ENCODE measurements at places on chromosomes 3 and 15.

DNA sequence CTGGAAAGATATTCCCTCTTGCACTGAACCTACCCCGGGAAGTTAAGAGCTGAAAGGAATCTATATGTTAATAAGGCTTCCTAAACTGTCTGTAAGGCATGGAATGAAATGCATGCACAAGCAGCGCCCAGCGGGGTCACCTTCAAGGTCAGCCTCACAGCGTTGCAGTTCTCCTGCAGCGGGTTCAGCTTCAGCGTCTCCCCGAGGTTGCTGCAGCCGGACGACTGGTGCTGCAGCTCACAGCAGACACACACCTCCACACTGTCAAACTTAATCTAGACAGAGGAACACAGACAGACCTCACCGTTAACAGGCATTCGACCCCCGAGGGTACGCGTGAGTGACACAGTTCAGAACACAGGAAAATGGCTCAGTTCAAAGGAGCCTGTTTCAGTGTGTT lies 73.3 kb downstream of the NSMCE3 start:
- DNase-seq = no peak

DNA sequence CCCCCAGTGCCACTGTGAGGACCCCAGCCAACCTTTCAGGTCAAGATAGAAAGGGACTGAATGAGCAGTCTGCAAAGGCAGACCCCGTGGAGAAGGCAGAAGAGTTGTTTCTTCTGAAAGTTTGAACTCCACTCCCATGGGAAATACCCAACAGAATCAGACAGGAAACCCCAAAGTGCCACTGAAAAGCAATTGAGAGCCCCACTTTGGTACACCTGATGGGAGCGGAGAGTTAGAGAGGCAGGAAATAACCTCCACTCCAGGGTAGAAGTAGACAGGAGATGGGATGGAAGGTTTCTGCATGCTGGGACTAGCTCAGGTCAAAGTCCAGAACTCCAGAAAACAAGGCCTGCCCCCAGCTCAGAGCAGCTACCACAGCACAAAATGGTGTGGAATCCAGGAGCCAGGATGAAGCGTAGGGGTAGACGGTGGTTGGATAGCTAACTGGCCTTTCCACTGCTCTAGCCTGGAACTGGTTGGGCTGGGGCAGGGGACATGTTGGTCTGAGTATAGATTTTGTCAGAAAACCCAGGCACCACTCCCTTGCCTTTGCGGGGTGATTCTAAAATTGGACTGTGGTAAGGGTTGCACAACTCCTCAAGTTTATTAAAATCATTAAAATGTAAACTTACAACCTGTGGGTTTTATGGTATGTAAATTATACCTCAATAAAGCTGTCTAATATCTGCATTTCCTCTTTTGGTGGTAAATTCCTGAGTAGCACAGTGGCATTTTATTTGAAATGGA lies 1.9 kb upstream of the RAB43 start:
- no peak for DNase-seq

- no peak for DNase-seq
Observed at GRCh38 chr3:148711981-148712666, 14.4 kb downstream of the AGTR1 start.

GRCh38 chr3:70090322-70090913 lies 90.9 kb downstream of the SAMMSON start:
- DNase-seq = no peak

DNA sequence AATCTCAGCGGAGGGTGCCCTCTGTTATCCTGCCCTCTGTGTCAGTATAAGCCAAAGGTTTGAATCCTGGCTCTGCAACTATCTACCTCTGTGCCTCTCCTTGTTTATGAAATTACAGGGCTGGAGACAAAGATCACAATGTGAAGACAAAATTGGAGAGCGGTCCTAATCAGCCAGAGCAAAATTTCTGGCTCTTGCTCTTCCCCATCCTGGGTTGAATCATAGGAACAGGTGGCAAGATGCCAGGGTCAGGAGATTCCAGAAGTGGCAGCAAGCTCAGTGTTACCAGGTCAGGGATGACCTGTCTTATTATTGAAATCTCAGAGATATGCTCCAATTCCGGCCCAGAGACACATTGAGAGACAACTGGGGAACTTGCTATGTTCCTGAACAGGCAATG lies 2.3 kb upstream of the CCR2 start:
- no peak for DNase-seq

- peak; percentile 39 for DNase-seq
Observed at GRCh38 chr3:135965506-135966270, at the start of gene PPP2R3A. PPP2R3A (plus strand) TSS chr3:135965728; CDS start chr3:136001499, 35,771 bp downstream.

GRCh38 chr15:40088929-40089755 lies 19.5 kb downstream of the BMF start:
- DNase-seq = no peak

DNA sequence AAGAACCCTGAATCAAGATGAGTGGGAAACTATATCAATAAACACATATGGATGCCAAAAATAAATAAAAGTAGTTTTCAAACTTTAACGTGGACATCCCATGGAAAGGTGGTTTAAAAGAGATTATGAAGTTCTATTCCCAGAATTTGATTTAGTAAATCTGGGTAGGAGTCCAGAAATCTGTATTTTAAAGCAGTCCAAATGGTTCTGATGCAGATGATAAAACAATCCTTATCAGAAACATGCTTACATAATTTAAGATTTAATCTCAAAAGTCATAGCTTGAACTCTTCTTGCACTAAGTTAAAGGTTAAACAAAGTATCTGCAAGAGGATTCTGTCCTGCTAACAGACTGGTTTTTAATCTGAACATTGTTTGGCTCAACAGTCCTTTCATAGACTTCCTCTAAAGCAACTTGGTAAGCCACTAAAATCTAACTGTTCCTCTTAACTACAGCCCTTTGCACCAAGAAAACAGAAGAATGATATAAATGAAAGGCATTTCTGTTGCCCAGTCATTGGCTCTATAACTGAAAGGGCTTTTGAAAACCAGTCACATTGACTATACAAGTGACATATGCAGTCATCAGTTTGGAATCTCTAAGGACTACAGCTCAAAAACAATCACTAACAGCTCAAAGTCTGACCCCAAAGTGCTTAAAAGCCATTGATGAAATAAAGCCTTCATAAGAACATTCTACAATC lies 23.4 kb upstream of the MAP4 start:
- no peak for DNase-seq

GRCh38 chr3:10395671-10396070 lies 74.8 kb upstream of the SEC13 start:
- peak; percentile 33 for DNase-seq

GRCh38 chr15:74593122-74593521 lies 22.5 kb upstream of the CLK3 start:
- no peak for DNase-seq

DNA sequence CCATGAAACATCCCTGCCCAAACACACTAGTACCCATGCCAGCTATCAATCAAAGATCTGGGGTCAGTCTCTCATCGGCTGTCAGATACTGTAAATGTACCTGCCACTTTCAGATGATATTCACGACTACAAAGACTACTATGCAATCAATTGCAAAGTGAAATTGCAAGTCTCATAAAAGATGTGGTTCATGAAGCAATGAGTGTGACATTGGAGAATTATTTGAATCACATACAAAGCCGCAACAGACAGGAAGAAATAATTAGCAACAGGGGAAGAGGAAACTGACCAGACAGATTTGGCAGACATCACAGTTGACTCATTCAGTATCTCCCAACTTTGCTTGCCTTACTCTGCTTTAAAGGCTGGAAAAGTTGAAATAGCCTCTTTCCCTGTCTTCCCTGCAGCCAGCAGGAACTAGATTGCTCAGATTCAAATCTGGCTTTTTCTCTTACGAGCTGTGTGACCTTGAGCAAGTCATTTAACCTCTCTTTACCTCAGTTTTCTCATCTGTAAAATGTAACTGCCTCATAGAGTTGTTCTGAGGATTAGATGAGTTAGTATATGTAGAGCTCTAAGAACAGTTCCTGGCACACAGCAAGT lies 95.7 kb upstream of the C3orf80 start:
- no peak for DNase-seq

DNA sequence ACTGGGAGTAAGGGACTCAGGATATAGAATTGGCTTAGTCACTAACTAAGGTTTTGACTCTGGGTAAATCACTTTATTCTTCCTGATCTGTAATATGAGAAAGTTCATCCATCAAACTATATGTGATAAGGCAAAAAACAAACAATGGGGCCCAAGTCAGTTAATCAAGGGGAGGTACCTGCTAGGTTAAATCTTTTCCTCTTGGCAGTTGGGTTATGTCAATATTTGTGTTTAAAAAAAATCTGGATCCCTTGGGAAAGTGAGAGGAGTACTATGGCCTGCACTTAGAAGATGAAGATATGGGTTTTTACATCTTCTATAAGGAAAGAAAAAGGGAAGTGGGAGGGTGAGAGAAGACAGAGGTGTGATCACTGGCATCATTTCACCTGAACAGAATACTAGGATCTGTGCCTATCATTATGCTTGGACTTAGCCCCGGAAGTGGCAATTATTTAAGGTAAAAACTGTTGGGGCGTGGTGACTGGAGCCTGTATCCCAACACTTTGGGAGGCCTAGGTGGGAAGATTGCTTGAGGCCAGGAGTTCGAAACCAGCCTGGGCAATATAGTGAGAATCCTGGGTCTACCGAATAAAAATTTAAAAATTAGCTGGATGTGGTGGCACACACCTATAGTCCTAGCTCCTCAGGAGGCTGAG lies 2.8 kb upstream of the SLC28A2 start:
- DNase-seq = no peak

GRCh38 chr15:61768131-61768530 lies 292.1 kb downstream of the VPS13C start:
- no peak for DNase-seq

DNA sequence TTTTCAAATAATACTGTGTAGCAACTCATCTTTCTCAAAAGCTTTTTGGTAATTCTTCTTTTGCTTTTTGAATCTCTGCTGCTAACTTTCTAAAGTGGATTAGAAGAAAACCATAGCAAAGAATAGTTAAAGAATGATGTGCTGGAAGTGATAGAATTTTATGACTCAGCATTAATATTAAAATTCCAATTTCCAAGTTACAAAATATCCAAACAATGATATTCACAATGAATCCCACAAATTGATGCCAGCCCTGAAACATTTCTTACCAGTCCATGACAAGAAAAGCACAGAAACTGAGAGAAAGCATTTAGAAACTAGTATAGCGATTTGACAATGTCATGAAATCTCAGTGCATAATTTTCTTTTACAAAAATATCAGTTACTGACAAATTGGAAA lies 482.2 kb downstream of the RBMS3 start:
- no peak for DNase-seq

- no peak for DNase-seq
Observed at GRCh38 chr3:172177046-172177445, 137.7 kb downstream of the FNDC3B start.

GRCh38 chr3:136818191-136818768 lies 646 bp upstream of the SLC35G2 start:
- DNase-seq = no peak

DNA sequence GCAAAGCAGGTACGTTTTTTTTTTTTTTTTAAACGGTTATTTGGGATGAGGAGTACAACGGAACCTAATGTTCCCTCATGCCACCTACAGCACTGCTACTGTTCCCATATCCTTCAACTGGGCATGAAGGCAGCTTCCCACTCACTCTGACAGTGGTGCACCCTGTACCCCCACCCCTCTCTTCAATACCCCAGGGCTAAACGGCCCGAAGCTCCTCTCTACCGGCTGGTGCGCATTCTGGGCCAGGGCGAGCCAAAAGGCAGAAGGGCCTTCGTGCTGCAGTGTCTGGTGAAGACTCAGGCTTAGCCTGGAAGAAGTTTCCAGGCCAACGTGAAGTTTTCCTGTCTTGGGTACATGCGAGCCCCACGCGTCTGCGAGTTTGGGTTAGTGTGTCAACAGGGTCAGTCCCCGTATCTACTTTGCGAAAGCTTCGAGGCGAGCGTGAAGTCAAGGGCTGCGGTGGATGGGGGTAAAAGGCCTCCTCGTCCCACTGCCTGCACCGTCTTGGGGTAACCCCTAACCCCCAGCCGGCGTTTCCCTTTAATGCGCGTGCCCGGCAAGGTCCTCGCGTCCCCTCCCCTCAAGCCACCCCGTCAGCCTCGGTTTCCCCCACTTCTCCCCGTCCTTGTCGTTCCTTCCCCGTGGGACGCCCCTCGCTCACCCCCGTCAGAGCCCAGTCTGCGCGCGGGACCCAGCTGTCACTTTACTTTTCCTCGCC lies 765 bp upstream of the UBE2E2 start:
- DNase-seq = no peak

- no peak for DNase-seq
Observed at GRCh38 chr3:22908989-22909507, 294.1 kb upstream of the UBE2E2 start.

- no peak for DNase-seq
Observed at GRCh38 chr15:97645758-97646157, 314.7 kb upstream of the ARRDC4 start.

DNA sequence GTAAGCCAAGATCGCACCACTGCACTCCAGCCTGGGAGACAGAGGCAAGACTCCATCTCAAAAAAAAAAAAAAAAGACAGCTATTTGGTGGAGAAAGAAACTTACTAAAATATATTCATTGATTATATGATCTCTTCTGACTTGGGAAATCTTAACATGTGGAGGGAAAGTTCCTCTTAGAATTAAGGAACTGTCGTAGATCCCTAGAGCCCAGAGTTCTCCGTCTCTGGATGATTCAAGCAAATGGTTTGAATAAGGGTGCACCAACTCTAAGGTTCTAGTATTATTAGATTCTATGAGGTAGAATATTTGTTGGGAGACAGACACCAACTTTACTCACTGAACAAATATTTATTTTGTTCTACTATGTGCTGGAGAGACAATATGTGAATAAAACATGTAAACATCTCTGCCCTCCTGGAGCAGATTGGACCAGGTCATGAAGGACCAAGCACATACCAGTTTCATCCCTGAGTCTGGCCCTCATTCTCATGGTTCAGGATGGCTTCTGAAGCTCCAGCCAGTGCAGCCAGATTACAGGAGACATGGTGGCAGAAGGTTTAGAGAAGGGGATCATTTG lies 129.7 kb downstream of the MITF start:
- no peak for DNase-seq

- DNase-seq = no peak
Observed at GRCh38 chr15:88194162-88194561, 62.4 kb downstream of the NTRK3 start.

DNA sequence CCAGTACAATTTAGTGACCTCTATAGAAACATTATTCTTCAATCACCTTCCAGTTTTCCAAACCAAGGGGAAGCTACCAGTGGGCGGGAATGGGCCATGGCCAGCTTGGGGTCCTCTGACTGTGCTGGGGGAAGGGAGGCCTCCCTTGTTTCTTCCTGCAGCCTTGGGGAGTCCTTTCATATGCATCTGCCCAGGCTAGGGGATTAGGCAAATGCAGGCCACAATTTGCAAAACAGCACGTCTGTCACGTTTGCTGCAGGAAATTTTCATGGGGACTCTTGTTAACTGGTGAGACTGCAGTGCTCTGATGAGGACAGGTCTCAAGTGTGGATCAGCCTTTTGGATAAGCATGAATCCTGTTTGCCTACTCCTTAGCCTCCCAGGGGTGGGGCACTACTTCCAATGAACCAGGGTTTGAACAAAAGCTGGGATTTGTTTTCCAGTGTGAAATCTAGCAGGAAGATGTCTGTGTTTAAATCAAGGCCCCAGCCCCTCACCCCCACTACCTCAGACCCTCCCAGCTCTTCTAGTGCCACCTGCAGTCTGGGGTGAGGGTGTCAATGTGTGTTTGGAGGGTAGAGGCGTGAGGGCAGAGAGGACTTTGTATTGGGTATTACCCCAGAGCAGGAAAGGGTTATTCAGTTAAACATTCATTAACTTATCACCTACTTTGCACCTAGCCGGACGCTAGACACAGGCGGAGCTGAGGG lies 219.9 kb downstream of the OPA1 start:
- no peak for DNase-seq

Measured in activated T-helper 1 cell treated with Interleukin-2 at 50 U/mL for 16 hours (primary cell).